Stimulated activated CD8-positive, alpha-beta memory T cell treated with anti-CD3 and anti-CD28 coated beads, Interleukin-15, amount 100 ng/mL, for 24 hours (primary cell): ENCODE measurements at places on chromosomes 12 and 14.

DNA sequence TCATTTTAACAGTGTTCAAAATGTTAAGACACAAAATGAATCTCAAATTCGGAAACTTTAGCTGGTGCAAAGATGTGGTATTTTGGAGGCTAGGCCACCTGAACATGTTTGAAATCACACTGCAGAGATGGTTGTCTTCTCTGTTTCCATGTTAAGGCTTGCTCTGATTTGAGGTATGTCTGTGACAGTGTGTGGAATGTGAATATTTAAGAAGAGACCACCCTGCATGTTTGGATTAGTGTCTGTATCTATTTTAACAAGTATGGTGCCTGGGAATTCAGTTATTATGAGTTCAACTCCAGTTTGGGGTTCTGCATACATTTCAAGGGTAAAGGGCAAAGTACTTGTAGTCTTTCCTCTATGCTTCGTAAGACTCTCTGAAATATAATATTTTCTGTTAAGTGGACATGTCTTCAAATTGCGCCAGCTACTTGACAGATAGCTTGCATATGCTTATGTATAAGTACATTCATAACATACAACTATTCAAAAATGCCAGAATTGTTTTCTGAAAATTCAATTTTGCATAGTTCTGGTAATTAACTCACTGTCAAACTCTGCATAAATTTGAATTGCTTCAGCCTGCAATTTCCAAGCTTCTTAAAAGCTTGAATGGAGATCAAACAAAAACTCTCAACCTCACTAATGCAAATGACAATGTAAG, 424.0 kb downstream of the ADAMTS20 start:
- no peak for DNase-seq

DNA sequence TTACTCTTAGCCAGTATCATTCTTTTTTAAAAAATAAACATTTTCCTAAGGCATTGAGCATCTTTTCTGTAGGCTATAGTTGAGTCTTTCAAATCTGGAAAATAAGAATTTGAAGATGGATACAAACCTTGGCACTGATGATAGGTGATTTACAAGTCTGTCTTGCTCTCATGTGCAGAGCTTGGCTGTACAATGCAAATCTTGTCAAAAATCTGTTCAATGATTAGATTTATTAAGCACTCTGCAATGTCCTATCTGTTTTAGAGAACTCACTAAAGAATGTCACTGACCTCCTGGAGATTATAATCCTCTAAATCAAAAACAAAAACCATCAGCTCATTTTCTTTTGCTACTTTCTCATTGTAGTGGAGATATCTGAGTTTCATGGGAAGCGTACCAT, 42.8 kb upstream of the AMIGO2 start:
- DNase-seq: no peak

GRCh38 chr14:87966816-87967215, 26.2 kb downstream of the GALC start:
- no peak for DNase-seq

- DNase-seq: no peak
These were observed 343.3 kb downstream of the MDGA2 start for GRCh38 chr14:47332106-47332505.

DNA sequence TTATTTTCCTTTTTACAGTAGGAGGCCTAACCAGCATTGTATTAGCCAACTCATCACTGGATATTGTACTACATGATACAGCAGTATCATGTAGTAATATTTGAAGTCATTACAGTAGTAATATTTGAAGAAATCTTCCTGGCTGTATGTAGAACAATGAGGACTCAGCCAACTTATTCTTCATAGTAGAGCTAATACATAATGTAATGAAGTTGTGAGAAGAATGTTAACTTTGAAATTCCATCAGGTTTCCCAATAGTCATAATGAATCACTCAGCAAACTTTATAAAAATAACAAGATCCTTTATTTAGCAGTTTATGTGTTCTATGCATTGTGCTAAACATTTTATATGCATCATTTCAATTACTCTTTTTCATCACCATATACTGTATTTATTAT, 61.8 kb downstream of the LRRK2 start:
- DNase-seq: no peak

GRCh38 chr12:124888260-124888659, 24.6 kb upstream of the SCARB1 start:
- DNase-seq: no peak

DNA sequence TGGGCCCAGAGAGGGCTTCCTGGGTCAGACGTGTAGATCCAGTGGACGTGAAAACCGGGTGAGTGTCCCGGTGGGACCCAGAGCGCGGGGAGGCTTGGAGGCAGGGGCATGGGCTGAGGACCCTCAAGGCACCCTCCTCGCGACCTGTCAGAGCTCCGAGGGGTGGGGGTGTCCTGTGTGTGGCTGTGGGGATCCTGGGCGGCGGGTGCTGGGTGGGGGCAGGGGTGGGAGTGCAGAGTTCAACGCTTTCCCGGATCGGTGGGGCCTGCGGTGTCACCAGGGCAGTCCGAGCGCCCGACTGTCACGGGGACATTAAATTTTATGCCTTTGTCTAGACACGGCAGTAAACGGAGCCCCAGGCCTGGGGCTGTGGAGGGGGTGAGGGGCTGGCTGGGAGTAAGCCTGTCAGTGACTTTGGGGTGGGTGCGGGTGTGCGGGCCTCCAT, 1.0 kb downstream of the TMEM121 start:
- no peak for DNase-seq

GRCh38 chr12:67299926-67300325, 30.8 kb downstream of the CAND1 start:
- no peak for DNase-seq

DNA sequence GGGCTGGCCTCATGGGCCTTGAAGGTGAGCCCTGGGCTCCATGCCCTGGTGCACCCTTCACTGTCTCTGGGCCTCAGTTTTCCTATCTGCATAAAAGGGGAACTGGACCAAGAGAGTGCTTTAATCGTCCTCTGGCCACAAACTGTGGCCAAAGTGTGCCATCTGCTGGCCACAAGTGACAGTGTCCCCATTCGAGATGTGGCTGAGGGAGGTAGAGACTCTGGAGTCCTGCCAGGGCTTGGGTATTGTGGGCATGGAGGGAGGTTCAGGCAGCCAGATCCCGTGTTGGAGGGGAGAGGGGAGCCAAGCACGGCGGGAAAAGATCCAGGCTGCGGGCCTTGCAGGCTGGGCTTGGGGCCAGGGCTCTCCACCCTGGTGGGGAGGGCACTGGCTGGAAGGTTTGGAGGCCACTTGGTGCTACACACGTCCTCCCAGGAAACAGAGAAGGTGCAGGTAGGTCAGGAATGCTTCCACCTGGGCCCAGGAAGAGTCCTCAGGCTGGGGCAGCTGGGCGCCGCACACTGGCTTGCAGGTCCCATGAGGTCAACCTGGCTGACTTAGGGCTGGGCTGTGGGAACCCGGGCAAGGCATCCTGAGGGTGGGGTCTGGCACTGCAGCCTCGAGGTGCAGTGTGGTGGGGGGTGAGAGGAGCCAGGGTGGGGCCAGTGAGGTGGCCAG, 7.3 kb upstream of the KIF26A start:
- no peak for DNase-seq

DNA sequence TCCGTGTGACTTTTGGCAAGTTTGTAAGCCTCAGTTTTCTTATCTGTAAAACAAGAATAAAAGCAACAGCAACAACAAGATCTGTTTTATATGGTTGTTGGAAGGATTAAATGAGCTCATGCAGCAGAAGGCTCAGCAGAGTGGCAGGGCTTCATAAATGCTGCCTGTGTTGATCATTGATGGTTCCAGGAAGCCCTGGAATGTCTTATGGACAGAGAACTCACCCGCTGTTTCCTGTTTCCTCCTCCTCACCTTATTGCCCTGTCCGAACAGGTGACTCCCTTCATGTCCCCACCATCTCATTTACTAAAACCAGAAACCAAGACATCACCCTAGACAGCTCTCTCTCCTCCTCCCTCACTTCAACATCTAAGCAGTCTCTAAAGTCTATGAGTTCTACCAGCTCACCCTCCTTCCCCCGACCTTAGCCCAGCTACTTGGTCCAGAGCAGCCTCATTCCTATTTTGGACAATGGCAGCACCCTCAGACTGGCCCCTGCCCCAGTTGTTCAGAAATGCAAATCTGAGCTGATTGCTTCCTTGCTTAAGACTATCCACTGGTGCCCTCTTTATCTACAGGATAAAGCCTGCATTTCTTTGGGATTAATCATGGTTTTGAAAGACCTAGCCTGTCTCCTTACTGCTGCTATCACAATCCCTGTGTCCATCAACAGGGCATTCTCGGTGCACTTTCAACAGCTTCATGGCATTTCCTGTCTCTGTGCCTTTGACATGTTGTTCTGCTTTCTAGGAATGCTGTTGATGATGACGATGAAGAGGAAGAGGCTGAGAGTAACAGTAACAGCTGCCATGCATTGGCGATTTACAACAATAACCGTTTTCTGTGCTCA, 21.4 kb upstream of the GSG1 start:
- DNase-seq: no peak

DNA sequence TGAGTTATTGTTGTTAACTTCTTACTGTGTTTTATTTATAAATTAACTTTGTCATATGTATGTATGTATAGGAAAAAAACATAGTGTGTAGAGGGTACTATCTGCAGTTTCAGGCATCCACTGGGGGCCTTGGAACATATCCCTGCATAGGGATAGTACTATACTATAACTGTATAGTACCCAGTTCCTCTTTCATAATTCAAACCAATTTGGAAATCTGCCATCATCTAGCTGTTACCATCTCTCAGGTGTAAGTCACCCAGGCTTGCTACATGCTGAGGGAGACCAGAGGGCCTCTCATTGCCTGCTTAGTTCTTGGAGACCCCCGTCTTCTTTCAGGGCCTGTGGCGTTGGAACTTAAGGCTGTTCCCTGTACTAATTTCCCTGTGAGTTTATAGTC, 12.9 kb upstream of the DCD start:
- DNase-seq: no peak

DNA sequence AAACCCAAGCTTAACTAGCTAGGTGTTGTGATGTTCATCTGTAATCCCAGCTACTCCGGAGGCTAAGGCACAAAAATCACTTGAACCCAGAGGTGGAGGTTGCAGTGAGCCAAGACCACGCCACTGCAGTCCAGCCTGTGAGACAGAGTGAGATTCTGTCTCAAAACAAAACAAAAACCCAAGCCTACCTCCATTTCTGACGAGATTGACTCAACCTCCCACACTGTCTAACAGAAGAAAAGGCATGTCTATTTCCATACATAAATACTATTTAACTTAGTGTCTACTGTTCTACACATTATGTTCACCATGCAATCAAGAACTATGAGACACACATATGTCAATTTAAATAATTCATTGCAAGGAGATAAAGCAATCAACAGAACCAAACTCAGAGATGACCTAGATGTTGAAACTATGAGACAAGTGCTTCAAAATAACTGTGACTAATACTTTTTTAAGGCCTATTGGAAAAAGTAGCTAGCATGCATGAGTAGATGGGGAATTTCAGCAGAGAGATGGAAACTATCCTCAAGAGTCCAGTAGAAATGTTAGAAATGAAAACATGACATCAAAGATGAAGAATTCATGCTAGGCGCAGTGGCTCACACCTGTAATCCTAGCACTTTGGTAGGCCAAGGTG, 75.9 kb upstream of the DHRS4 start:
- no peak for DNase-seq

- no peak for DNase-seq
These were observed 108.5 kb downstream of the DUSP6 start for GRCh38 chr12:89243771-89244170.

DNA sequence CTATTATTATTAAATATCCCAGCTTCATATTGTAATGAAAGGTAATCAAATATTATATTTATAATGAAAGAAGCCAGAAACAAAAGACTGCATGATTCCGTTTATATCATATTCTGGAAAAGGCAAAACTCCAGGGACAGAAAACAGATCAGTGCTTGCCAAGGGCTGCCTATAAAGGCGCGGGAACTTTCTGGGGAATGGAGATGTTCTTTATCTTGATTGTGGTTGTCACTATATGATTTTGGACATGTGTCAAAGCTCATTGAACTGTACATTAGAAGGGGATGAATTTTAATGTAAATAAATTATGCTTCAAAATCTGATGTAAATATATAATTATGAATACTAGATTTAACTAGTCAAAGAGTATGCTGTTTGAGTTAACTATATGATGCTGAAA, 115.4 kb upstream of the KRAS start:
- no peak for DNase-seq

DNA sequence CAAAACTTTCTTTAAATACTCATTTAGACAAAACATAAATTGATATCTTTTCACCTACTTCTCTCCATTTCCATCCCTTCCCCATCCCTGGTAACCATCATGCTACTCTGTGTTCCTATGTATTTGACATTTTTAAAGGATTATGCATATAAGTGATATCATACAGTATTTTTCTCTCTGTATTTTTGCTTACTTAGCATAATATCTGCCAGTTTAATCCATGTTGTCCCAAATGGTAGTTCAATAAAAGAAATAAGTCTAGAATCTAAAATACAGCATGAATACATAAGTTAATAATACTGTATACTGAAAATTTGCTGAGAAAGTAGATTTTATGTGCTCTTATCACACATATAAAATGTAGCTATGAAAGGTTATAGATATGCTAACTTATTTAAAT, 190.3 kb upstream of the NAV3 start:
- no peak for DNase-seq

DNA sequence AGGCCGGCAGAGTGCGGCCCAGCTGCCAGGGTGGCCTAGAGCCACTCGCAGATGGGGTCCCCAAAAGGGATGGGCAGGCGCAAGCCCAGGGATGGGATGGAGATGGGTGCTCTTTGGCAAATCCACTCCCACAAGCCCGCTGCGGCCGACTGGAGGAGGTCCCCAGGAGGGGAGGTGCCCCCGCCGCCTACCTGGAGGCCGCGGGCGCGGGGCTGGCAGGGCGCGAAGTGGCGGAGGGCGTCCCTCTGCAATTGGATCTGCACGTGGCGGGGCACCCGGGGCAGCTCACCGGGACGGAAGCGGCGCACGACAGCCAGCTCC, 730 bp downstream of the PPP1R3E start:
- DNase-seq: no peak

- no peak for DNase-seq
These were observed 1.1 kb downstream of the LIN52 start for GRCh38 chr14:74085828-74086227.

GRCh38 chr12:108390495-108391203, 51.5 kb upstream of the CMKLR1 start:
- DNase-seq: no peak

DNA sequence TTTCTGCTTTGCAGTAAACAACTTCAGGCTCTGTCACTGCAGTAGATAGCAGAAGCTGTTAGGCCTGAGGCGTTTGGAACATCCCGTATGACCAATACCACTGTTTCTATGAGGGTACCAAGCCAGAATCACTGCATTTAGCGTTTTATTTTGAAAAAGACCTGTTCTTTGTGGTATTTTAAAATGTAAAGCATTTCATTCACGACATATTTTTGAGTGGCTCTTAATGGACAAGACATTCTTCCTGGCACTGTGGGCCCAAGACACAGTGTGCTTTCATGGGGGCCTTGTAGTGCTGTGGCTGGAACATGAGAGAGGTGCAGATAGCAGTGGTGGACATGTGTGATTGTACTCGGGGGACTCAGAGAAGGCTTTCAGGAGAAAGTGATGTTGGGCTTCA, 86.4 kb downstream of the DDX51 start:
- DNase-seq: no peak

- DNase-seq: no peak
These were observed 153.6 kb downstream of the KTN1 start for GRCh38 chr14:55733599-55733998.

- no peak for DNase-seq
These were observed 68.1 kb downstream of the BORCS5 start for GRCh38 chr12:12425001-12425400.
